ENCODE measurements at places on chromosomes 7 and 10. TPM values are rescaled to one million over a fixed set of nuclear protein-coding genes. Genes with fewer than 3 reads are reported as not detected.

DNA sequence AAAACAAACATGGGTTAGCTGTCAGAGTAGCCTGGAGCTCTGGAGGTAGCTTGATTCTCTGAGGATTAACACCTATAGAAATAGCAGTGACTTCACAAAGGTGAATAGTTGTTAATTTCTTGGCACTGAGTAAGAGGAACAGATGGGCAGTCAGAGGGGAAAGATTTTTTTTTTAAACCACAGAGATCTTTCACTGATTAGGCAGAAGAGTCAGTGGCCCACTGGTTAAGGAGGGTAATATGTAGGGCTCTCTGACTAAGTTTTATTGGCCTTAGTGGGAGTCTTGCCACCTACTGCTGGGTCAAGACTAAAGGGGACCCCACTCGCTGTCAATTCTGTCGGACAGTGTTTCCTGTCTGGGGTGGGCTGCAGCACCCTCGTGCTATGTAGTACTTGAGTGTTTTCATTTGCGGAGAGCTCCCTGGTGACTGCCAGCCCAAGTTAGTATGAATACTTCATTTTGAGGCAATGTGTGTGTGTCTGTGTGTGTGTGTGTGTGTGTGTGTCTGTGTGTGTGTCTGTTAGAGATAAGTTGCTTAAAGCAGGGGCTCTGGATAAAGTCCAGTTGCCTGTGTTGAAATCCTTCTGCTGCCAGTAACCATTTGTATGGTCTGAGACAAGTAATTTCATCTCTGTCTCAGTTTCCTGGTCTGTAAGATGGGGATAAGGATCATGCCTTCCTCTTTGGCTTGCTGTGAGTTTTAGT lies 145.2 kb downstream of the ARID5B start:
- H3K4me1 ChIP-seq, result peaks cover 81% of the 10 kb centered on the region
- no peaks in the 10 kb centered on the region for H3K27me3 ChIP-seq
- H3K4me3 ChIP-seq, result peak overlapping the region; percentile 97
- peak overlapping the region; percentile 99 for H3K27ac ChIP-seq
- DNase-seq, result no peak

DNA sequence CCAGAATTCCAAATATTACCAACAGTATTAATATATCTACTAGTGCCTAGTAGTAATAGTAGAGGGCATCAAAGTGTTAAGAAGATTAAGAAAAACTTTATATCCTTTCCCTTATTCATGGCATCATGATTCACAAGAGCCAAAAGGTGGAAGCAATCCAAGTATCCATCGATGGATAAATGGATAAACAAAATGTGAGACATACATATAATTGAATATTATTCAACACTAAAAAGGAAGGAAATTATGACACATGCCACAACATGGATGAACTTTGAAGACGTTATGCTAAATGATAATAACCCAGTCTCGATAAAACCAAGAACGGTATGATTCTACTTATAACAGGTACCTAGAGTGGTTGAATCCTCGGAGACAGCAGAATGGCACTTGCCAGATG lies 23.1 kb downstream of the CDCA7L start:
- no peak overlapping the region for H3K4me3 ChIP-seq
- peaks cover 7% of the 10 kb centered on the region for H3K36me3 ChIP-seq
- H3K4me1 ChIP-seq, result peaks cover 4% of the 10 kb centered on the region
- no peak overlapping the region for H3K27ac ChIP-seq

- no peaks in the 10 kb centered on the region for H3K27me3 ChIP-seq
- peak within 1 kb of the TSS; percentile 87 for H3K4me3 ChIP-seq
- H3K4me1 ChIP-seq, result peaks cover 18% of the 10 kb centered on the region
- H3K27ac ChIP-seq, result peak within 1 kb of the TSS; percentile 80
- H3K36me3 ChIP-seq, result peaks cover 33% of the 10 kb centered on the region
These were observed at the start of gene ZNF316 for GRCh38 chr7:6636741-6637543. Gene ZNF316 (plus strand): TSS chr7:6637318. CDS start chr7:6642410, 5,092 bp downstream.

GRCh38 chr10:11875494-11876281 lies 52.5 kb downstream of the PROSER2 start:
- no peaks in the 10 kb centered on the region for H3K36me3 ChIP-seq
- H3K27ac ChIP-seq, result no peak overlapping the region
- DNase-seq, result no peak
- peaks cover 13% of the 10 kb centered on the region for H3K4me1 ChIP-seq
- H3K27me3 ChIP-seq, result peaks cover 32% of the 10 kb centered on the region

- peaks cover 18% of the 10 kb centered on the region for H3K4me1 ChIP-seq
- no peak overlapping the region for H3K4me3 ChIP-seq
- no peaks in the 10 kb centered on the region for H3K36me3 ChIP-seq
- DNase-seq, result no peak
- H3K27ac ChIP-seq, result no peak overlapping the region
These were observed 241.5 kb upstream of the PTER start for GRCh38 chr10:16195178-16195769.

- H3K27me3 ChIP-seq, result no peaks in the 10 kb centered on the region
- H3K36me3 ChIP-seq, result peaks cover 55% of the 10 kb centered on the region
- DNase-seq, result no peak
- H3K27ac ChIP-seq, result no peak overlapping the region
- peaks cover 27% of the 10 kb centered on the region for H3K4me1 ChIP-seq
These were observed 96.9 kb downstream of the RTKN2 start for GRCh38 chr10:62171791-62172190.

GRCh38 chr7:42946627-42946950 lies 14.4 kb downstream of the MRPL32 start:
- peaks cover 15% of the 10 kb centered on the region for H3K4me1 ChIP-seq
- no peak for DNase-seq
- H3K36me3 ChIP-seq, result no peaks in the 10 kb centered on the region
- no peaks in the 10 kb centered on the region for H3K27me3 ChIP-seq
- peak overlapping the region; percentile 84 for H3K27ac ChIP-seq

Gene PRKCQ
- 40.8 TPM for total RNA-seq

Gene ENTPD7
- 7.5 TPM for total RNA-seq

Gene UMAD1
- total RNA-seq, result 16.0 TPM

Gene TMEM236
- total RNA-seq, result not detected

Gene DYNC1I1
- not detected for total RNA-seq
